ENCODE measurements at places on chromosomes 12 and 14. TPM values are rescaled to one million over a fixed set of nuclear protein-coding genes. Genes with fewer than 3 reads are reported as not detected.

GRCh38 chr12:49470986-49471385 lies 67.8 kb upstream of the KCNH3 start:
- no peaks in the 10 kb centered on the region for H3K27me3 ChIP-seq
- no peak overlapping the region for H3K4me3 ChIP-seq
- H3K36me3 ChIP-seq, result no peaks in the 10 kb centered on the region
- no peaks in the 10 kb centered on the region for H3K4me1 ChIP-seq
- H3K27ac ChIP-seq, result no peak overlapping the region

- no peak overlapping the region for H3K4me3 ChIP-seq
- DNase-seq, result no peak
- H3K4me1 ChIP-seq, result no peaks in the 10 kb centered on the region
- no peak overlapping the region for H3K27ac ChIP-seq
These were observed 498.9 kb downstream of the SLC6A15 start for GRCh38 chr12:84413656-84414055.

DNA sequence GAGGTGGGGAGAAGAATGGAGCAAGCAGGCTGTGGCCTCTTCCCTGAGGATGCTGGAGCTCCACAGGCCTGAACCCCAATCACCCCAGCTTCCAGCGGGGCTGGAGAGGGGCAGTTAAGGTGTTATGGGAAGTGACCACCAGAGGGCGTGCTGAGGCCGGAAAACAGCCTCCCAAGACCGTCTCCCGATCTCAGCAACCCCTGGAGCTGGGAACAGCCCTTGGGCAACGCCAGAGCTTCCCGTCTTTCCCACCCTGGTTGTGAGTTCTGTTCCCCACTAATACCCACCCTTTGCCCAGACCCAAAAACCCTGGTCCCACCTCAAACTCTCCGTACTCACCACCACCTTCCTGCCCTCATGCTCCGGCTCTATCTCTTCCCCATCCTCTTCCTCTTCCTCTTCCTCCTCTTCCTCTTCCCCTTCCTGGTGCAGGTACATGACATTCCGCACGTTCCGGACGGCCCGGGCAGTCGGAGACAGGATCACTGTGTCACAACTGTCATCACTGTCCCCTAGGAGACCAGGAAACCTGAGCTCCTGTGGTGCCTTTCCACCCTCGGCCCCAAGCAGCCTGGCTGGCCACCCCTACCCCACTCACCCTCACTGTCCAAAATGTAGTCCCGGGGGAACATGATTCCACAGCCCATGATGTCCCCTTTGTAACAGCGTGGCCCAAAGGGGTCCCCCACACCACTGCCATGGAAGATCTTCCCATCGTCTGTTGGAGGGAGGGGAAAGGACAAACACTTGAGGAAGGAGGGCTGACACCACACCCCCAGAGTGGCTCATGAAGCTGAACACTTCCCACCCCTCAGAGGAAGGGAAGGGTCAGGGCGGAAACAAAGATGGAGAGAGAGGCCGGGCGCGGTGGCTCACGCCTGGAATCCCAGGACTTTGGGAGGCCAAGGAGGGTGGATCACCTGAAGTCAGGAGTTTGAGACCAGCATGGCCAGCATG lies 12.9 kb downstream of the SPRYD3 start:
- H3K36me3 ChIP-seq, result peaks cover 42% of the 10 kb centered on the region
- peak; percentile 65 for DNase-seq
- no peaks in the 10 kb centered on the region for H3K27me3 ChIP-seq
- no peak overlapping the region for H3K27ac ChIP-seq

The ADCY6 gene
- total RNA-seq, result 0.12 TPM

DNA sequence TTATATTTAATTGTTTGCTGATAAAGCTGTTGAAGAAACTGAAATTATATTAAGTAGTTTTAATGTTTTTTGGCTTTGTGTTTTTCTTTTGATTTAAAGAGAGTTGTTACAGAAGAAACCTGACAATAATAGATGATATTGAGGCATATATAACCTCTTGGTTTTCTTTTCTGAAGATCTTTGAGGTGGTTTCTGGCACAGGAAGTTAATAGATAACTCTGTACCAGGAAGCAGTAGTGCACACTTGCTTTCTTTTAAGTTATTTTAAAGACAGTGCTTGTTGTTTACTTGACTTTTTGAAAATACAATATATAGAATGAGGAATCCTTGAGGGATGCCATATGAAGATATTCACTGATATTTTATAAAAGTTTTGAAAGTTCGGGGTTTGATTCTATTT lies 209.0 kb upstream of the FBXO33 start:
- no peaks in the 10 kb centered on the region for H3K36me3 ChIP-seq
- H3K27ac ChIP-seq, result no peak overlapping the region
- H3K4me3 ChIP-seq, result no peak overlapping the region
- no peak for DNase-seq
- H3K27me3 ChIP-seq, result no peaks in the 10 kb centered on the region

DNA sequence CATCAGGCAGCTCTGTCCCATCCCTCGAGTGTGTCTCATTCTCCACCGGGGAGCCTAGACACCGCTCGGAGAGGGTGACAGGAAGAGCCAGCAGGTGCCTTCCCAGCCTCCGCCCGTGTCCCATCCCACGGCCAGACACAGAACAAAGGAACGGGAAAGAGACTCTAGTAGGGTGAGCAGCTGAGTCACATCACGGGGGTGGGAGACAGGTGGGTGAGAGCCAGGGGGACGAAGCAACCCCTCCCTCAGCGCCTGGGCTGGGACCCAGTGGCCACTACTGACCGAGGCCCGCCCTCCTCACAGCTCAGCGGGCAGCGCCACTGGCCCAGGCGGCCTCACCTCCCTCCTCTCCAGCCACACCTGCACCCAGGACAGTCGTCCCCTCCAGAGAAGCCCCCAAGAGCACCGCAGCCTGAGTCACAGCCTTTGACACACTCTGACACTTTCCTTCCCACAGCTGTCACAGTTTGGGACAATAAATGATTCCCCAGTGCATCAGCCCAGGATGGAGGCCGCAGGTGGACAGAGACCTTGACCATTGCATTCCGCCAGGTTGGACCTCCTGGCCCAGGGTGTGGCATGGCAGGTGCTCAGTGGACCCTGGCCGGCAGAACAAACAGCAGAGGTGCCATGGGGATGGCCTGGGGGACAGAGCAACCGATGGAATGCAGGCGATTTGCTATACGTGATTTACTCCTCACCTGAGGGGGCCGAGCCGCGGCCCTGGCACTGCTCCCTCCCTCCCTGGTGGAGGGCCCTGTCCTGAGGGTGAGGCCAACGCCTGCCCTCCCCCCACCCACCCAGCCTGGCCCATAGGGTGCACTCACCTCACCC lies 45.4 kb upstream of the GALNT9 start:
- peaks cover 8% of the 10 kb centered on the region for H3K27me3 ChIP-seq
- no peak overlapping the region for H3K4me3 ChIP-seq
- no peak overlapping the region for H3K27ac ChIP-seq
- no peak for DNase-seq
- H3K4me1 ChIP-seq, result no peaks in the 10 kb centered on the region

GRCh38 chr14:93126111-93126510 lies 10.4 kb upstream of the ITPK1 start:
- no peaks in the 10 kb centered on the region for H3K36me3 ChIP-seq
- no peak overlapping the region for H3K4me3 ChIP-seq
- H3K27ac ChIP-seq, result no peak overlapping the region
- no peaks in the 10 kb centered on the region for H3K4me1 ChIP-seq

The SMIM41 gene
- total RNA-seq, result 0.54 TPM

The CCDC196 gene
- not detected for total RNA-seq

DNA sequence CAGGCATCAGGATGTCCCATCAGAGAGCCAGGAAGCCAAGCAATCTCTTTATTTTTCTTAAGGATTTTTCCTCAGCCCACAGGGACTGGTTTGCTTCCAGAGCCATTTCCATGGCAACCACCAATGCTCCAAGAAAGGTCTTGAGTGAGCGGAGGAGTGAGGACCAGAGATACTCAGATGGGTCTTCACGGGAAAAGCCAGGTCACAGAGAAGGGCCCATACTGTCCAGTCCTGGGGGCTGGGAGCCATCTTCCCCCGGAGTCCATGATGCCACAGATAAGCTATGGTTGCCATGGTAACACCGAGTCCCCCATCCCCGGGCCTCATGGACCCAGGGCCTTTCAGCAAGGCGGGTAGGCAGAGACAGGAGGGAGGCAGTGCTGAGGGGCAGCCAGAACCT lies 28.6 kb downstream of the CMKLR1 start:
- no peaks in the 10 kb centered on the region for H3K27me3 ChIP-seq
- H3K4me1 ChIP-seq, result peaks cover 48% of the 10 kb centered on the region
- H3K4me3 ChIP-seq, result no peak overlapping the region
- no peak for DNase-seq
- H3K27ac ChIP-seq, result no peak overlapping the region

The VWF gene
- 1.3 TPM for total RNA-seq

- no peak overlapping the region for H3K27ac ChIP-seq
- no peaks in the 10 kb centered on the region for H3K4me1 ChIP-seq
- H3K4me3 ChIP-seq, result no peak overlapping the region
- no peak for DNase-seq
These were observed 9.9 kb downstream of the TUNAR start for GRCh38 chr14:95886366-95887056.

GRCh38 chr12:109331301-109331952 lies 16.3 kb upstream of the MYO1H start:
- H3K36me3 ChIP-seq, result no peaks in the 10 kb centered on the region
- no peaks in the 10 kb centered on the region for H3K27me3 ChIP-seq
- no peak for DNase-seq
- no peak overlapping the region for H3K4me3 ChIP-seq

- no peak overlapping the region for H3K4me3 ChIP-seq
- DNase-seq, result no peak
- no peaks in the 10 kb centered on the region for H3K4me1 ChIP-seq
- H3K36me3 ChIP-seq, result no peaks in the 10 kb centered on the region
- H3K27me3 ChIP-seq, result no peaks in the 10 kb centered on the region
These were observed 5.6 kb upstream of the MYH7 start for GRCh38 chr14:23441076-23441475.

DNA sequence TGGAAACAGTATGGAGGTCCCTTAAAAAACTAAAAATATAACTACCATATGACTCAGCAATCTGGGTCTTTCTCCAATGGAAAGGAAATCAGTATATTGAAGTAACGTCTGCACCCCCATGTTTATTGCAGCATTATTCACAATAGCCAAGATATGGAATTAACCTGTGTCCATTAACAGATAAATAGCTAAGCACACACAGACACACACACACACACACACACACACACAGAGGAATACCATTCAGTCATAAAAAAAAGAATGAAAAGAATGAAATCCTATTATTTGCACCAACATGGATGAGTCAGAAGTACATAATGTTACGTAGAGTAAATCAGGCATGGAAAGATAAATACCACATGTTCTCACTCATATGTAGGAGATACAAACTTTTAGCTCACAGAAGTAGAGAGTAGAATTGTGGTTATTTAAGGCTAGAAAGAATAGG lies 4.7 kb downstream of the KLRK1 start:
- no peaks in the 10 kb centered on the region for H3K4me1 ChIP-seq
- peaks cover 3% of the 10 kb centered on the region for H3K27me3 ChIP-seq
- no peak for DNase-seq
- H3K4me3 ChIP-seq, result no peak overlapping the region
- no peak overlapping the region for H3K27ac ChIP-seq

The MSRB3 gene
- total RNA-seq, result 1.8 TPM

DNA sequence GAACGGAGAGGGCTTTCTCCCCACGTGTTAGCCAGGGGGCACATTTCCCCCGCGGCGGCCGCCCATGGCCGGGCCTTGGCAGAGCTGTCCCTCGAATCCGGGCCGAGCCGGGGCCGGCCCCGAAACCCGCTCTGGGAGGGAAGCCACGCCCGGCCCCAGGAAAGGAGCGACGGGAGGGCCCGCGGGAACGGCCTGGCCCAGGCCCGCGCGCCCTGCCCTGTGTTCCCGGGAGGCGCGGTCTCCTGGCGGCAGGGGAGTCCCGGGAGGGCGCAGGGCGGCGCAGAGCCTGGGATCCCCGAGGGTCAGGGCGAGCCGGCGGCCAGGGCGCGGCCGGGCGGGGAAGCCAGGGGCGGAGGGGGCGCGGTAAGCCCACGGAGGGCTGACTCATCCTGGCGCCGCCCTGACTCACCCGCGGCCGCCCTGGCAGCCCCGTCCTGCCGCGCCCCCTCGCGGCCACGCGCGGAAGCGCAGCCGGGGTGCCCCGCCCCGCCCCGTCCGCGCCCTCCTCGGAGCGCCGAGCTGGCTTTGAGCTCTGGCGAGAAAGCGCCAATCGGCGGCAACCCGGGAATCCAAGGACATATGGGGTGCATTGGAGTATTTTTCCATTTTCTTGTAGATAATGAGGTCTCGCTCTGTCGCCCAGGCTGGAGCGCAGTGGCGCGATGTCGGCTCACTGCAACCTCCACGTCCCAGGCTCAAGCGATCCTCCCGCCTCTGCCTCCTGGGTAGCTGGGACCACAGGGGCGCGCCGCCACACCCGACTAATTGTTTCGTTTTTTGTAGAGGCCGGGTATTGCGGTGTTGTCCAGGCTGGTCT lies 31.8 kb upstream of the PLEKHG6 start:
- peak; percentile 74 for DNase-seq
- H3K4me3 ChIP-seq, result peak overlapping the region; percentile 37
- H3K4me1 ChIP-seq, result peaks cover 12% of the 10 kb centered on the region
- H3K27ac ChIP-seq, result no peak overlapping the region
- H3K36me3 ChIP-seq, result no peaks in the 10 kb centered on the region
- H3K27me3 ChIP-seq, result peaks cover 3% of the 10 kb centered on the region

- no peak overlapping the region for H3K27ac ChIP-seq
- no peak for DNase-seq
- H3K4me1 ChIP-seq, result no peaks in the 10 kb centered on the region
- H3K4me3 ChIP-seq, result no peak overlapping the region
- H3K36me3 ChIP-seq, result no peaks in the 10 kb centered on the region
These were observed 1.7 kb downstream of the PDE3A start for GRCh38 chr12:20370014-20370386.

- H3K36me3 ChIP-seq, result peaks cover 22% of the 10 kb centered on the region
- no peak overlapping the region for H3K27ac ChIP-seq
- H3K27me3 ChIP-seq, result no peaks in the 10 kb centered on the region
- H3K4me3 ChIP-seq, result no peak overlapping the region
These were observed 25.0 kb downstream of the LARP4 start for GRCh38 chr12:50425589-50426258.

GRCh38 chr12:105239304-105239703 lies 3.3 kb upstream of the APPL2 start:
- DNase-seq, result no peak
- H3K27ac ChIP-seq, result no peak overlapping the region
- no peak overlapping the region for H3K4me3 ChIP-seq
- peaks cover 4% of the 10 kb centered on the region for H3K27me3 ChIP-seq
- H3K36me3 ChIP-seq, result no peaks in the 10 kb centered on the region
- H3K4me1 ChIP-seq, result peaks cover 18% of the 10 kb centered on the region

DNA sequence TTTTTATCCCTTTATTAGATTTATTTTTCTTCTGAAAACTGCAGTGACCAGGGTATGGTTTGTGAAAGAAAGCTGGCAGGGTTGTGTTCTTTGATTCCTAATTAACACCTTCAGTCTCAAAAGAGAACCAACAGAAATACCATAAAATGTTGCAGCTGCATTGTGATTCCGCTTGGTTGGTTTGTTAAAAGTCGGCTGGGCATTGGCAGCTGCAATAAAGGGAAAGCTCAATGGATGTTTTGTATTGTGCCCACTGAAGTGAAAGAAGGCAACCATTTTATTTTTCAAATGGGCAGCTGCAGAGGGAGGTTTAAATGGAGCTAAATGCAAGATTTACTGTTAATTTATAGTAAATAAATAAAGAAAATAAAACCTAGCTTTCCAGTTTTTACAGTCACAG lies 16.7 kb downstream of the LGR5 start:
- H3K27ac ChIP-seq, result no peak overlapping the region
- H3K36me3 ChIP-seq, result no peaks in the 10 kb centered on the region
- DNase-seq, result no peak
- no peak overlapping the region for H3K4me3 ChIP-seq
- peaks cover 11% of the 10 kb centered on the region for H3K27me3 ChIP-seq

The SYNDIG1L gene
- total RNA-seq, result not detected

The IFNG-AS1 gene
- total RNA-seq, result 9.3 TPM

The AQP6 gene
- not detected for total RNA-seq
